Activated CD8-positive, alpha-beta memory T cell treated with anti-CD3 and anti-CD28 coated beads for 48 hours (primary cell): ENCODE measurements at places on chromosomes 11 and 22.

DNA sequence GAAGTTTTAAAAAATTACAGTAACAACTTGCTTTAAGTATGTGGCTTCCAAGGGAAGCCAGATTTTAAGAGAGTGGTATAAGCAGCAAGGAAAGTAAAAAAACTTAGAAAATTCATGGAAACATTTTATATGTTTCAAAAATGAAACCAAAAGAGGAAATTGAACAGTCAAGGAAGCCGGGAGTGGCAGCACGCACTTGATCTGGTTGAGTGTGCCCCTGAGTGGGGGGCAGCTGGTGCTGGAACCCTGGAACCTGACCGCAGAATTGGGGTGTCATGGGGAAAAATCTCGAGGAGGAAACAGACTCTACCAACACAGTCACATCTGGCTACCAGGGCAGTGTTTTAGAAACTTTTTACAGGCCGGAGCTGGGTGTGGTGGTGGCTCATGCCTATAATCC, 14.0 kb downstream of the MICALL1 start:
- no peak for DNase-seq

- DNase-seq: no peak
Measured at GRCh38 chr11:117861151-117862018, 15.1 kb downstream of the FXYD6 start.

GRCh38 chr11:123069908-123070821, 8.2 kb upstream of the HSPA8 start:
- no peak for DNase-seq

- no peak for DNase-seq
Measured at GRCh38 chr11:15483205-15483604, 368.5 kb downstream of the INSC start.

GRCh38 chr11:44814881-44815592, 88.3 kb downstream of the TSPAN18 start:
- no peak for DNase-seq

GRCh38 chr11:44600839-44601383, 35.4 kb downstream of the CD82 start:
- DNase-seq: no peak

DNA sequence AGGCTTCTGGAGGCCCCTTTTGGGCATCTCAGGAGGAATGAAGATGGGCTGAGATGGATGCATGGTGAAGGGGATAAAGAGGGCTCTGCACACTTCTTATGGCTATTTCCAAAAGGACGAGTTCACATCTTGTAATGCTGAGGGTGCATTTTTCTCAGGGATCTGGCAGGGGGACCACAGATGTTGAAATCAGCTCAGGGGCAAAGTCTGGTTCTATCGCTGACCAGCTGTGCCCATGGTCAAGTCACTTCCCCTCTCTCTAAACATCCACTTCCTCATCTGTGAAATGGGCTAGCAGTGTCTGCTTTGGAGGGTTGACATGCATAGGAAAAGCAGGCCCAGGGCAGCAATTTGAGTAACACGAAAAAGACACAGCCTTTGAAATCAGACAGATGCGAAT, 26.5 kb downstream of the LHFPL7 start:
- DNase-seq: no peak

DNA sequence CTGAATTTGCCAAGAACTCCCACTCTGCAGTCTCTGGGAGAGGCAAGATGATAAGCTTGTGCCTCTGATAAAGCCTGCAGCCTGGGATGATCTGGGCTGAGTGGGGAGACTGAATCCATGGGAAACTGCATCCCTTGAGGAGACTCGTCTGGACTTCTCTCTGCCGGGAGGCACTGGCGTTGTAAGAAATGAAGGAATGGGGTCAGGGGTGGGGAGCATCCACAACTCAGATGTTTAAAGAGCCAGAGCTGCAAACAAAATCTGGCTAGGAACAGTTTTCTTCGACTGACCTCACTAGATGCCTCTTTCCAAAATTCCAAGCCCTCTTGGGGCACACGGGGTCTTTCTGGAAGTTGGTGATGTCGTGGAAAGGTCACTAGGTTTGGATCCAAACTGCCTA, 64.4 kb downstream of the SPON1 start:
- no peak for DNase-seq

GRCh38 chr11:128415539-128415938, 171.8 kb downstream of the ETS1 start:
- no peak for DNase-seq

GRCh38 chr11:32820497-32820896, 9.2 kb upstream of the PRRG4 start:
- DNase-seq: no peak

- no peak for DNase-seq
Measured at GRCh38 chr22:44020981-44021380, 3.1 kb upstream of the PARVB start.

DNA sequence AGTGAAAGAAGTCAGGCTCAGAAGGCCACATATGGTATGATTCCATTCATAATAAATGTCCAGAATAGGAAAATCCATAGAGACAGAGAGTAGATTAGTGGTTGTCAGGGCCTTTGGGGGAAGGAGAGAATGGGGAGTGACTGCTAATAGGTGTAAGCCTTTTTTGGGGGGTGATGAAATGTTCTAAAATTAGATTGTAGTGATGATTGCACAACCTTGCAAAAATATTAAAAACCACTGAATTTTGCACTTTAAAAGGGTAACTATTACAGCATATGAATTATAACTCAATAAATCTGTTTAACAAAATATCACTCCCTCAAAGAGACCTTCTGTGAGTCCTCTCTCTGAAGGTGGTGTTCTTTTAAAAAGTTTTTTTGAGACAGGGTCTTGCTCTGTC, 72.3 kb upstream of the GRK3 start:
- no peak for DNase-seq

GRCh38 chr11:88631497-88631896, 294.0 kb upstream of the CTSC start:
- DNase-seq: no peak

DNA sequence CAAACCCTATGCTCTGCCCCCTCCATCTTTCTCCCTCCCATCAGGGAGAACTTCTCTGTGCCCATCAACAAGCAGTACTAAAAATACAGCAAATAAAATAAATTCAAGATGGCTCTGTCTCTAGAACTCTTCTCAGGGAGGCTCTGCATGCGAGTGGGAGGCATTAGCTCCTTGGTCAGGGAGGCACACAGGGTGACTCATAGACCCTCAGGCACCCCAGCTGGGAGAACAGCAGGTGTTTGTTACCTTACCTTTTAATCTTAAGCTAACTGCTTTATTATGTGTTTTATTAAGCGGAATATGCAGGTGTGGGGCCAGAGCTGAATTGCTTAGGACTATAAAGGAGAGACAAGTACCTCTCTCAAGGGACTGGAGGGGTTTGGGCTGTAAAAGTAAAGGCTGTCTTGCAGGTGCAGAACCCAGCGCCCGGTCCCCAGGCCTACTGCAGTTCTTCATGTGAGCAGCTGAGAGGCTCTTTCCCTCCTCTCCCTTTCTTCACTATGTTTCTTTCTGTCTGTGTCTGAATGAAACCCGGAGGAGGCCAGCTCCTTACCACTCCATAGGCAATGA, 20.8 kb downstream of the CSNK2A3 start:
- no peak for DNase-seq

- no peak for DNase-seq
Measured at GRCh38 chr11:95005642-95006041, 19.4 kb upstream of the KDM4E start.

DNA sequence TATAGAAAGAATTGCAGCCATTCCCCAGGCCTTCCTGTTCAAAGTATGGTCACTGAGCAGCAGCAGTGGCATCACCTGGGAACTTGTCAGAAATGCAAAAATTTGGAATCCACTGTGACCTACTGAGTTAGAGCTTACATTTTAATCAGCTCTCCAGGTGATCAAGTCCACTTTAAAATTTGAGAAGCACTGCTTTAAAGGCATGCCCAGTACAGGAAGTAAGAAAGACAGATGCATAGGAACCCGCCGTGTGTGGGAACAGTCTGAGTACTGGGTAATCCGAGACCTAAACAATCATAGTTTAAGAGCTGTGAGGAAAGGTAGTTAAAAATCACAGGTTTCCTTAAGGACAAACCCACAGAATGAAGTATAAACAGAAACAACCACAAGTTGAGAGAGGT, 462.4 kb downstream of the RAB38 start:
- DNase-seq: no peak

DNA sequence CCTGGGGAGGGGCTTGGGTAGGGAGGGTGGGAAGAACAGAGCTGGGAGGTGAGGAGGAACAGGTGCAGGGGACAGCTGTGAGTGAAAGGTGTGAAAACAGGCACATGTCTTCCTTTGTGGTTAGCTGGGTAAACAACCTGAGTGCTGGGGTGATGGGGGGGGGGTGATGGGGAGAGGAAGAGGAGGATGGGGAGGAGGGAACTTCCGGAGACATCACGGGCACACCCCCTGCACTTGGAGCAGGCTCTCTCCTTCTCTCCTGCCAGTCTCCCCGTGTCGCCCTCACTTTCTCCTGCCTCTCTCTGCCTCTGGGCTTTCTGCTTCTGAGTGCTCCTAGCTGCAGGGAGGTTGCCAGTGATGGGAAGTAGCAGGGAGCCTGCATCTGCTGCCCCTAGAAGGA, 8.8 kb downstream of the CXCR5 start:
- DNase-seq: no peak

DNA sequence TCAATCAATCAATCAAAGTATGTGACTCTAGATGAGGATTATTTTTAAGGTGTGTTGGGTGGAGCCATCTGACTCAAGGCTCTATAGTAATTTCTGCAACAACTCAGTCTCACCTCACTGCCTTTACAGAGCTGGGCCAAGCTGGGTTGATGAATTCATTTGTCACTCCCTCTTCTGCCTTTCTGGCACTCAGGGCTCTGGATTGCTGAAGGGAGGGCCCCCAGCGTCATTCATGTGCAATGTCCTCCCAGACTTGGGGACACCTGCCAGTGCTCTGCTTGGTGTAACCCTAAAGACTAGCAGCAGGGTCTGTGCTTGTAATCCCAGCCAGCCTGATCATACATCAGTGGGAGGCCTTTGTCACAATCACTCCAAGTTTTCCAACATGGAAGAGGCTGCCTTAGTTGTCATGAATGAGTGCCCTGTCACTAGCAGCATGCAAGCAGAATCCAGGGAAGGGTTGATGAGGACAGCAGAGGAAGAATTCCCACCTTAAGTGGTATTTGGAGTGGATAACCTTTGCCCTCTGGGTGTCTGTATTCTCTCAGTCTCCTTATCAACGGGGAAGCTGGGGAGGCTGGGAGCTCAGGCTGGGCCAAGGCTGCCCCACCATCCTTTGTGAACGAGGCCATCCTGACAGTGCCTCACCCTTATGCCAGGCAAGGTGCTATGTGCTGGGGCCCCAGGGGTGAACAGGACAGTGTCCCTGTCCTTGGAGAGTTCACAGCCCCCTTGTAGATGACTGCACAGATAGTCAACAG, 2.0 kb upstream of the TP53I11 start:
- DNase-seq: no peak
